Body of pancreas (tissue), 4 donors: ENCODE measurements at places on chromosomes 5 and 9. TPM values are rescaled to one million over a fixed set of nuclear protein-coding genes. Genes with fewer than 3 reads are reported as not detected.

DNA sequence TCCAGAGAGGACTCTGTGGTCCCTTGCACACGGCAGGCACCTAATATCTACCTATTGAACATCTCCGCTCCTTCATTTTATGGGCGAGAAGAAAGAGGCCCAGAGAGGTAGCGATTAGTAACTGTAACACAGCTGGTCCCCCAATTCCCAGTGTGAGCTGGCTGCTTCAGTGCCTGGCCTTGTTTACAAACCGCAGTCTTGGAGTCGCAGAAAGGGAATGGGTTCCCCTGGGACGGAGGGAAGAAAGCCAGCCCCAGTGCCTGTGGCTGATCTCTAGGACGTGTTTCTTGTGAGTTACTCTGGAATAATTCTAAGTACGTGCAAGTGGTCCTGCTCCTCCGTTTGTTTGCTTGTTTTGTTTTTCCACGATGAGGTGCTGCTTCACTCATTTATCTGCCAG is 52.0 kb downstream of the CFAP77 start:
- DNase-seq: no peak

- no peak for DNase-seq
Observed at GRCh38 chr5:180331647-180331950, 21.5 kb downstream of the GFPT2 start.

DNA sequence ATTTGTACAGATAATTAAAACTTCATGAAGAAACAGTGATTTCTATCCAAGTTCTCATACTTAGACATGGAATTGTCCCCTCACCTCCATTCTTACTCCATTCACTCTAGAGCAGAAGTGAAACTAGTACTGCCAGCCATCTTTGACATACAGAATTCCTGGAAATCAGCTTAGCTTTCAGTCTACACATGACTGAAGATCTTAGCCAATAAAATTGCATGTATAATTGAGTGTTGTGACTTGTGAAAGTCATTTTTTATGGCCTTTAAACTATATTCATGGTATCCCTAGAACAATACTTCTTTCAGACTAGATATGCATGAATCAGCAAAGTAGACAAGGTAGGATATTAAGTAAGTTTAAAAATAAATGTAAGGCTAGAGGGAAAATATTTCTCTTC is 705.2 kb upstream of the ZNF608 start:
- DNase-seq: no peak

The LRRTM2 gene
- 0.66 TPM for total RNA-seq

The SOHLH1 gene
- total RNA-seq: not detected

The FREM1 gene
- total RNA-seq: 19.1 TPM

The TRPM6 gene
- 0.33 TPM for total RNA-seq
